ENCODE measurements at places on chromosomes 3 and 15. TPM values are rescaled to one million over a fixed set of nuclear protein-coding genes. Genes with fewer than 3 reads are reported as not detected.

The SH2D7 gene
- not detected for total RNA-seq

The CFAP44 gene
- total RNA-seq = 1.5 TPM

The PLCL2 gene
- total RNA-seq = 4.5 TPM

The BNC1 gene
- 0.98 TPM for total RNA-seq

The PIGZ gene
- 1.7 TPM for total RNA-seq

The SCAANT1 gene
- not detected for total RNA-seq

Measured in A549 treated with dexamethasone at 1 μM for 4 hours (cell line).